Stimulated activated CD8-positive, alpha-beta memory T cell treated with anti-CD3 and anti-CD28 coated beads, Interleukin-7, amount 100 ng/mL, for 24 hours (primary cell): ENCODE measurements at places on chromosomes 11 and 22.

GRCh38 chr22:29129808-29130140 lies 56.9 kb downstream of the KREMEN1 start:
- DNase-seq: no peak

GRCh38 chr22:45638834-45639746 lies 32.5 kb upstream of the ATXN10 start:
- no peak for DNase-seq

DNA sequence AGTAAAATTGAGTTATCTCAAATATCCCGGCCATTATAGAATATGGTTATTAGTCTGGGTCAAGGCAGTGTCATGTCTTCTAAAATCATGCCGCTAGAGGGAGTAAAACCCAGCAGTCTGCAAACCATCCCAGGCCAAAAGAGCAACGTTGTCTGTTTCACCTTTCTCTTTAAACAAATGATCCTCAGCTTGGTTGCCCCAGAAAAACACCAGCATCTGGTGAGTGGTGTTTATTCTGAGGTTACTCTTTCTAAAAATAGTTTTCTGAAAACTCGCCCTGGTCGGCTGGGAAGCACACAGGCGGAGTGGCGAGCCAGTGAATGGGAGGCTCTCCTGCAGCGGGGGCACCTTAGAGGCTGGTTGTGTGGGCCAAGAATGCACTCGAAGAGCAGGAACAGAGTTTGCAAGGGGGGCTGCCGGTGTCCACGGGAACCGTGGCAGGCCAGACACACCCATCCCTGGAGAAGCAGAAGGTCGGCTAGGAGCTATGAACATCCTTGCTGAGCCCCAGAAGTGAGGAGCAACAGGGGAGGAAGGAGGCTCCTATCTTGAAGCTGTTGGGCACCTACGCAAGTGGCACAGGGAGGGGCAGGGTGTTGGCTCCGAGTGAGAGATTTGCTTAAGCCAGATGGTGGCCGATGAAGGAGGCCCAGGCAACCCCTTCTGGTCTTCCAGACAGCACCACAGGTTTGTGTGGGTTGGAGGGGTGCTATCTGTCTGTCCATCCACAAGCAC lies 297.1 kb downstream of the ETS1 start:
- DNase-seq: peak; percentile 36

- no peak for DNase-seq
Observed at GRCh38 chr11:89235083-89235482, 57.4 kb downstream of the TYR start.

- no peak for DNase-seq
Observed at GRCh38 chr22:17540481-17540880, 22.8 kb upstream of the SLC25A18 start.

GRCh38 chr11:69321877-69322361 lies 28.0 kb downstream of the MYEOV start:
- no peak for DNase-seq

DNA sequence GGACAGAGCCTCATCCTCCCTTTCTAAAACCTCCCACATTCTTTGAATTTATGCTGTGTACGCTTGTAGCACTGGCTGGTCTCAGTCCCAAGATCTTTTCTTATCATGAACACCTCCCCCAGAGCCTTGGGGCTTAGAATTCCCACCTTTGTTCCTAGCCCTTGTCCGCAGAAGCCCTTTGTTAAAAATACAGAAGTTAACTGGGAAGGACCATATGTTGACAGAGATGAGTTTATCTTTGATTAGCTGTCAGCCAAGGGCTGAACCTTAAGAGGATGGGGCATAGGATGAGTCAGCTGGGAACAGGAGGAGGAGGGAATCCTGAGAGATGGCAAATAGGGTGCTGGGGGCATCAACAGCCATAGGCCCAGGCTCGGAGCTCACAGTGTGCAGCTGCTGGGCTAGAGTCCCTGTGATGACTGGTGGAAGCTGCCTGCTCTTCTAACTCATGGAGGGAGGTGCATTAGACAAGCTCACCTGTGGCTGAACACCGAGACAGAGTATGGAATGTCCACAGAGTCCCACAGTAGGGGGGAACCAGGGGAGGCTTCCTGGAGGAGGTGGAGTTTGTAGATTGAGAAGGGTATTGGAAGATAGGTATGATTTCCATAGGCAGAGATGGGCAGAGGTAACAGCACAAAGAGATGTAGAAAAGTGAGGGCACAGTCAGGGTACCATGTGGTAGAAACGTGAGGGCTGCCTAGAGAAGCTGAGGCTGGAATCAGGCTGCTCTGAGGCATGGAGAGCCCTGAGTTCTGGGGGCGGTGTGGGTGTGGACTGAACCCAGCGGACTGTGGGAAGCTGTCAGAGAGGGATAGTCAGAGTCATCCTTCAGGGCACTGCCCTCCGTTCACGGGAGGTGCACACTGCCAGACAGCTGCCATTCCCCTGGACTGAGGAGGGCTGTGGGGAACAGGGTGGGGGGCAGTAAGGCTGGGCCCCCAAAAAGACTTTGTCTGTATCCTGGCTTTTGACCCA lies 9.9 kb downstream of the MICAL2 start:
- DNase-seq: no peak

DNA sequence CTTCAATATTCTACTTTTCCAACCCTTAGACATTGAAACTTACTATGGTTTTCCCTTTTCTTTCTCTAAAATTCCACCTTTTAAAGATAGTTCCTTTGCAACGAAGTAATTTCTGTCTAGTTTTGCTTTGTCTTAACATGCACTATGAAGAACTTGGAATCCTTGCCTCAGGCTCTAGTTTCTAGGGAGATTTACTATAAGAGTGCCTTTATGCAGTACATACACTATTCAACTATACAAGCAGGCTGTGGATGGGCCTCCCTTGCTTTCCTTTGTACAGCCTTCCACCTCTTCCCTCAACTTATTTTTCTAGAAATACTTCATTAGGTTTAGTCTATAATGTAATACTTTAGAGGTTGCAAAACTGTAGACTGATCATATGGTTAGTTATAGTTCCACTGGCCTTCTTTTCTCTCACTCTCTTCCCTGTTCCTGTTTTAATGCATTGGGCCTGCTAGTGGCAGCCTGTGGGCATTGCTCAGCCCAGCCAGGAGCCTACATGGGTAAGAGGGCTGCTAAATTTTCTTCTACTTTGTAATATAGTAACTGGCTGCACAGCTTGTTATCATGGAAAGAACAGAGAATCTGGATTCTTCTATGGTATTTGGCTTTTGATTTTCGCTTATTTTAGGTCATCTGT lies 100.2 kb downstream of the C11orf87 start:
- no peak for DNase-seq

GRCh38 chr11:48054994-48055291 lies 74.6 kb downstream of the PTPRJ start:
- no peak for DNase-seq

- DNase-seq: no peak
Observed at GRCh38 chr11:129828301-129828836, 12.7 kb downstream of the TMEM45B start.

GRCh38 chr11:68839054-68839865 lies 2.5 kb downstream of the CPT1A start:
- peak; percentile 89 for DNase-seq

DNA sequence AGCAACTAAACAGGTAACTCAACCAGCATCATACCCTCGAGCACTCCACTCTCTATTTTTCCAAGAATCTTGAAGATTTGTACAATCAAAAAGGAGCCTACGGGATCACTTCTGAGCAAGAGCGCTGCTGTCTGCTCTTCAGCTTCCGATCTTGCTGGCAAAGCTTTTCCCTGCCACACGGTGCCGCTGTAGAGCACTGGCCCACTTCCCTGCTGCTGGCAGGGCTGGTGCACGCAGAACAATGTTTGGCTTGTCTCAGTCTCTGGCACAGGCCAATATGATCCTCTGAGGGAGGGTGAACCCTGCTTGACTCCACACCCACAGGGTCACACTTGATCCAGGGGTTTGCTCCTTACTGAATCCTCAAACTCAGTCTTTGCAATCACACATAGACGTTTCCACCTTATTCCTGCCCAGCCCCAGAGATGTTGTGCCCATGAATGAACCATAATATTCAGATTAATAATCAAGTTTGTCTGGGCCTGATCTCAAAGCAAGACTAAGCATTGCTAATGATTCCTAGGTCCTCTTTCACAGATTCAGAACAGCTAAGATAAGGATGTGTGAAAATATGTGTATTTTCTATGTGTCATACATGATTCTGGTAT lies 536.6 kb downstream of the SOX6 start:
- DNase-seq: no peak

DNA sequence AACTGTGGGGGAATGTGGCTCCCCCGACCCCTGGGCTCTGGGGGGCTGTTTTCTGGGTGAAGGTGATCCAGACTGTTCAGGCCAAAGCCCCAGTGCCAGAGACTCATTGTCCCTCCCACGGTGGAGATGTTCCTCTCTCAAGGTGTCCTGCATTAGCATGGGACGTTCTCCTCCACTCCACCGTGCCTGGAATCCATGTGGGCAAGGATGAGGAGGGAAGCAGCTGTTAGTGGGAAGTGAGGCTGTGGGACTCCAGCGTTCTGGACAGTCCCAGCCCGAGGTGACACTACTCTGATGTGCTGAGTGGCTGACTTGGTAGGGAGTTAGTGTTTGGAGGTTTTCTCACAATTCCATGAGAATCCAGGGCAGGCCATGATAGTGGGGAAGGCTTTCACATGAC lies 31.4 kb upstream of the CLDN5 start:
- no peak for DNase-seq

GRCh38 chr22:44261861-44262595 lies 50.7 kb downstream of the SHISAL1 start:
- DNase-seq: no peak

DNA sequence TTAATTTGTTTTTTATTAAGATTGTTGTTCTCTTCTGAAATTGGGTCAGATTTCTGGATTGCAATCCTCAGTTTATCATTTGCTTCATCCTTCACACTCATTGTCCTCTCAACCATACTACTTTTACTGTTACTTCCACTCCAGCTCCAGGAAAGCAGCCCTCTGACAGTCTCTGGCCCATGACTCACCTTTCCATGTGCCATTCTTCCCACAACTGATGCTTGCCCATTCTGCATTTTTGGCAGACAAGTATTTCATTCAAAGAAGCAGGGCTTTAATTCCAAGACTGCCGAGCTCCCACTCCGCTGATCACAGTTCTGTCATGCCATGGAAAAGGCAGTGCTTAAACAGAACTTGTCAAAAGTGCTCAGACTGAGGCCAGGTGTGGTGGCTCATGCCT lies 139.2 kb downstream of the WNT11 start:
- no peak for DNase-seq

DNA sequence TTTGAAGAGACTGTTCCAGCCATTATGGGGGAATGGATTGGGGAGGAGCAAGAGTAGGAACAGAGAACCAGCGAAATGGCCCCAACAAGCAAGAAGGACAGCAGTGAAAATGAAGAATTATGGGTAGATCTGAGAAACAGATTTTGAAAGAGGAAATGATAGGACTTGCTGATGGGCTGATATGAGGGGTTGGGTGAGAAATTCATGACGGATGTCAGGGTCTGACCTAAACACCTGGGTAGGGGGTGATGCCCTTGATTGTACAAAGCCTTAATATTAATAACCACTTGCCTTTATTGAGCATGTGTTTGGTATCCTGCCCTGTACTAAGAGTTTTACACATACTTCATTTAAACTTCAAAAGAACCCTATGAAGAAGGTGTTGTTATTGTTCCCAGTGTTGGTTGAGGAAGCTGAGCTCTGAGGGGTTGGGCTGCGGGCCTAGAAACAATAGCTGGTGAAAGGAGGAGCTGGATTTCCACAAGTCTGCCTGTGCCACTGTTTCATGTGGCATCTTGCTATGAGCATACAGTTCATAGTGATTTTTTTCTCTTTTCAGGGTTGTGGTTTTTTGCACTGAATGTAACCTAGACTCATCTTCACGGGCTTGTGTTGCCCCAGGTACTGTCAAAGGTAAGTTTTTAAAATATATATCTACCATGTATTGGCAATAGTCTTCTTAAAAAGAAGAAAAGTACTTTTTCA lies 61.1 kb upstream of the TNRC6B start:
- no peak for DNase-seq

GRCh38 chr11:130831976-130832375 lies 84.3 kb downstream of the SNX19 start:
- no peak for DNase-seq

DNA sequence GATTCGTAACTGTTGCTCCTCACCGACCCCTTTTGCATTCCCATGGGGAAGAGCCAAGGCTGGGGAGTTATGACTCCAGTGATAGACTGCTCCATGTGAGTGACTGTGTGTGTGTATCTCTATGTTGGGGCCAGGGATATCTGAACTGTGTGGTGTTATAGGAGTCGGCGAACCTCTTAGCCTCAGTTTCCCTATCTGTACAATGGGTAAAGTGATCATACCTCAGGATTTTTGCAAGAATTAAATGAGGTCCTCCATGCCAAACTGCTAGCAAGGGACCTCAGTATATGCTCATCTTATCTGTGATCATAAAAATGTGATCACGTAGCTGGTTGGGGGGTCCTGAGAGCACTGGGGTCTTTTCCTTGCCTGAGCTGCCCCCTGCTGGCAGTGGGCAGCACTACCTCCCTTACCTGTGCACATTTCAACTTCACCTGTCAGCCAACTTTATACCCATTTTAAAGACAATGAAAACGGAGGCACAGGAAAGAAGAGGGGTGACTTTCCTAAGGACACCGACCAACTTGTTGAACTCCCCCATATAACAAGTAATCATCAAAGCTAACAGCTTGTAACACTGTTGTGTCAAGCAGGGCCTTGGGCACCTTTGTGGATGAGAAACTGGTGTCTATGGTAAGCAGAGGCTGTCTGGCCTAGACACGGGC lies 1.4 kb upstream of the DPP3 start:
- DNase-seq: no peak

GRCh38 chr11:61125310-61125684 lies 23.0 kb downstream of the CD5 start:
- no peak for DNase-seq

DNA sequence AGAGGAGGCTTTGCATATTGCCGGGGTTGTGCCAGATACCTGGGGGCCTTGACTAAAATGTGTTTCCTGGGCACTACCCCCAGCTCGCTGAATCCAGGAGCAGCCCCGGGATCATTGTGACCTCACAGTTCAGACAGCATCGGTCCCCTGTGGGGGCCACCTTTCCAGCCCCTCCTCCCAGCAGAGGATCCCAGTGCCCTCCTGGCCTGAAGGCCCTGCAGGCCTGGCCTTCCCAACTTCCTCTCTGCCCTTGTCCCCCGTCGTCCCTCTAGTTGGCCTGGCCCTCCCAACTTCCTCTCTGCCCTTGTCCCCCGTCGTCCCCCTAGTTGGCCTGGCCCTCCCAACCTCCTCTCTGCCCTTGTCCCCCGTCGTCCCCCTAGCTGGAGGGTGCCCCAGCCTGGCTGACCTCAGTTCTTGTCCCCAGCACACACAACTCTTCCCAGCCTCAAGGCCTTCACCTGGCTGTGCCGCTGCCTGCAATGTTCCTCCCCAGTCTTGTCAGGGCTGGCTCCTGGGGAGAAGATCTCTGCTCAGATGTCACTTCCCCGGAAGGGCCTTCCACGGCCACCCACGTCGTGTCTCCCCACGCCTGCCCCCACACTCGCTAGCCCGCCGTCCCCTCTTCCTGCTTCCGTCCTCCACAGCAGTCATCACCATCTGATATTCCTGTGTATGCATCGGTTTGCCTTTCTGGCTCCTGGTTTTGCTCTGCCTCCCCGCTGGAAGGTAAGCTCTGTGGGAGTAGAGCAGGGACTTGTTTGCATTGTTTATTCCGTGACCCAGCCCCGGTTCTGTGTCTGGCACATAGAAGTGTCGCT lies 12.6 kb upstream of the ANO1 start:
- no peak for DNase-seq
